Stimulated activated naive CD4-positive, alpha-beta T cell (primary cell): ENCODE measurements at places on chromosomes 3 and 15.

DNA sequence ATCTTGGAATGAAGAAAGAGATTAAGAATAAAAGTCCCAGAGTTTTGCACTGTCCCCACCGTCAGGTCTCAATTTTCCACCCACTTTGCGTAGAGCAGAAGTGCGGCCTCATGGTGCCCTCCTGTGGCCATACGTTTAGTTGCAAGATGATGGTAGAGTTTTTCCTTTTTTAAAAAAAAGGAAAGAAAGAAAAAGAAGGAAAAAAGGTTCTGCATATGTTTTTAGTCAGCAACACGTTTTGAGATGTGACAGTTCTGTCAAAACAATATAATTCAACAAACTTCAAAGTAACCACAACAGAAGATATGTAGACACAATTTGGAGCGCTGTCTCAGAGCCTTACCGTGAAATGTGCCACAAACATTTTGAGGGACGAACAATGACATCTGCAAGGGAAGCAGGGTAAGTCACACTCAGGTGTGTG, 24.6 kb downstream of the EBLN2 start:
- DNase-seq: peak; percentile 71

DNA sequence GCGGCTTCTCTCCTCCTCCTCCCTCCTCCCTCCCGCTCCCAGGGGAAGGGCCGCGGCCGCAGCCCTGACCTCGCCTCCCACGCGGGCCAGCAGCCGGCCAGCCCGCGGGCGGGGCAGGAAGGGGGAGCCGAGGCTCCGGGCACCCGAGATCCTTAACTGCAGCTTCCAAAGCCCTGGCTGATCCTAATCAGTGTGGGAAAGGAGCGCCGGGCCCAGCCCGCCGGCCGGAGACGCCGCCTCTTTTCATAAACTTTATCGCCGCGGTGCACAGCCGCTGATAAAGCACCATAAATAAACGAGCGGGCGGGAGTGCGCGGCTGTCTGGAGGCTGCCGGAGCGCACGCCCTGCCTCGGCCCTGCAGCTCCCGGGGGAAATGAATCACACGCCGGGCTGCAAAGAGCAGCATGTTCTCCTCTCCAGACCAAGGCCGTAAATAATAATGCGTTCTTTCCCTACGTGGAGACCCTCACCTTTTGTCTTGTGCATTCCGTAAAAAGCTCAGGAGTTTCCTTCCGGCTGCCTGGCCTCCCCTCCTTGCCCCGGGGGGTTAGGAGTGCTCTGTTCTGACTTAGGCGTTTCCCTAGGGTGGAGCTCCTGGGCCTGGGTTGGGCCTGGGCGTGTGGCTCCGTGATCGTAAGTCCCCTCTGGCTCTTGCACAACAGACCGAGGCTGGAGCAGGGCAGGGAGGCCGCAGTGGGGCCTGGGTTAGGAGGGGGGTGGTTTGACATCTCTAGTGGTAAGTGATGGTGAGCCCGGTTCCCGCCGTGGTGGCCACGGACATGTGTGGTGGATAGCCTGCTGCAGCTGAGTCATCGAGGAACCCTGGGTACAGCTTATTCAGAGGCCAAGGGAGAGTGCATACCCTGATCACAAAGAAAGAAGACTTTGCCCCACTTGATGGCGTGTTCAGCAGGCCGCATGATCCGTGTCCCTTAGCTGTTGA, 132.6 kb upstream of the HES1 start:
- DNase-seq: no peak

DNA sequence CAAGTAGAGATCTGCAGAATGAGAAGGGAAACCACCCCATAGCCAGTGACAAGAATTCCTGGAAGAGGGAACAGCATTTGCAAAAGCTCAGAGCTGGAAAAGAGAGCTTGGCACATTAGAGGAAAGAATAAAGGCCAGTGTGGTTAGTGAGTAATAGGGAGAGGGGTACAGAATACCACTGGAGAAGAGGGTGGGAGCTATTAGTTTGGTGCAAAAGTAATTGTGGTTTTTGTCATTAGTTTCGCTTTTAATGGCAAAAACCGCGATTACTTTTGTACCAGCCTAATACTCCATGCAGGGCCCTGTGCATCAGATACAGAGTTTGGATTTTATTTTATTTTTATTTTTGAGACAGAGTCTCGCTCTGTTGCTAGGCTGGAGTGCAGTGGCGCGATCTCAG, 9.8 kb downstream of the SLC24A1 start:
- DNase-seq: no peak

DNA sequence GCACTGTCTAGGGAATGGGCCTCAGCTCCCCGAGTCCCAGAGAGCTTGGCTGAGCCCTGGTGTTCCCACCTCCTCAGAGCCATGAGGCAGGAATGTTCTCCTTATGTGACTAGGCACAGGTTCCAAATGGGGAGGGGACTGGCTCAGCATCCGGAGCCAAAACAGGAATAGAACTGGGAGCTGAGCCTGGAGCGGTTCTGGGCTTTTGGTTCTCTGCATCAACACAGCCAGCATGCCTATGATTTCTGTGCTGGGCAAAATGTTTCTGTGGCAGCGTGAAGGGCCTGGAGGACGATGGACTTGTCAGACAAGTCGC, at the start of gene FAM131A:
FAM131A (plus strand) TSS at position 202 of the 316 bp plus-strand sequence; CDS start at position 233, 31 bp downstream.
- no peak for DNase-seq

- DNase-seq: peak; percentile 43
Observed at GRCh38 chr15:72306211-72306785, 13.7 kb downstream of the CELF6 start.

DNA sequence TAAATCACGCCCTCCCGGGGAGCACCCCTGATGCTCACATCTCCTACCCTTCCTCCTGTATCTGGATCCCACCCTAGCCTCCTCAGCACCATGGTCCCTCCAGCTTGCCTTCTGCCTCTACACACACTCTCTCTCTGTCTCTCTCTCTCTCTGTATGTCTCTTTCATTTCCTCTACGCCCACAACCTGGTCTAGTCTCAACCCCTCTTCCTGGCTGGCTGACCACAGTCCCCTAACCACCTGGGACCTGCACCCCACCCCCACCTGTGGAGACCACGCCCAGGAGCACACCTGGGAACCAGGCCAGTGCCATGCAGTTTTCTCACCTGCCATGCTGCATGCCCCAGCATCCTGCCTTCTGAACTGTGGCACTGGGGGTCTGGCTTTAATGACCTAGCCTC, 4.0 kb upstream of the CFAP100 start:
- no peak for DNase-seq

DNA sequence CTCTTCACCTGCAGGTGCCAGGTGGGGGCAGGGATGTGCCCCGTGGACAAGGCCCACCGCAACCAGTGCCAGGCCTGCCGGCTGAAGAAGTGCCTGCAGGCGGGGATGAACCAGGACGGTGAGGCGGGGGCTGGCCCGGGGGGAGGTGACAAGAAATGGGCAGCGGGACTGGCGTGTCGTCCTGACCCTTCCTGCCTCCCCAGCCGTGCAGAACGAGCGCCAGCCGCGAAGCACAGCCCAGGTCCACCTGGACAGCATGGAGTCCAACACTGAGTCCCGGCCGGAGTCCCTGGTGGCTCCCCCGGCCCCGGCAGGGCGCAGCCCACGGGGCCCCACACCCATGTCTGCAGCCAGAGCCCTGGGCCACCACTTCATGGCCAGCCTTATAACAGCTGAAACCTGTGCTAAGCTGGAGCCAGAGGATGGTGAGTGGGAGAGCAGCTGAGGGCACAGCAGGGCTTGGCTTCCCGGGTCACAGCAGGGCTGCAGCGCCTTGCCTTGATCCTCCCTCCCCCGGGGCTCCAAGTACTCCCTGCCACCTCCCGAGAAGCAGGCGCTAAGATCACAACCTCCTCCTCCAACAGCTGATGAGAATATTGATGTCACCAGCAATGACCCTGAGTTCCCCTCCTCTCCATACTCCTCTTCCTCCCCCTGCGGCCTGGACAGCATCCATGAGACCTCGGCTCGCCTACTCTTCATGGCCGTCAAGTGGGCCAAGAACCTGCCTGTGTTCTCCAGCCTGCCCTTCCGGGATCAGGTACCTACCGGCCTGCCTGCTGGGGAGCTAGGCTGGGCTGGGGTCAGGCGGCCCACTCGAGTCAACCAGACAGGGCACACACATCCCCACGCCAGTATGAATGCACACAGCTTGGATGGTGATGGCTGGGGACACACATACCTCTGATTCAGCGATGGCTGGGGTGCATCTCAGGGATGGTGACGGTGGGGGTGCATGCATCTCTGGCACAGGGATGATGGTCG, 1.7 kb downstream of the NR2E3 start:
- DNase-seq: no peak
